ENCODE measurements at places on chromosomes 5 and 9.

DNA sequence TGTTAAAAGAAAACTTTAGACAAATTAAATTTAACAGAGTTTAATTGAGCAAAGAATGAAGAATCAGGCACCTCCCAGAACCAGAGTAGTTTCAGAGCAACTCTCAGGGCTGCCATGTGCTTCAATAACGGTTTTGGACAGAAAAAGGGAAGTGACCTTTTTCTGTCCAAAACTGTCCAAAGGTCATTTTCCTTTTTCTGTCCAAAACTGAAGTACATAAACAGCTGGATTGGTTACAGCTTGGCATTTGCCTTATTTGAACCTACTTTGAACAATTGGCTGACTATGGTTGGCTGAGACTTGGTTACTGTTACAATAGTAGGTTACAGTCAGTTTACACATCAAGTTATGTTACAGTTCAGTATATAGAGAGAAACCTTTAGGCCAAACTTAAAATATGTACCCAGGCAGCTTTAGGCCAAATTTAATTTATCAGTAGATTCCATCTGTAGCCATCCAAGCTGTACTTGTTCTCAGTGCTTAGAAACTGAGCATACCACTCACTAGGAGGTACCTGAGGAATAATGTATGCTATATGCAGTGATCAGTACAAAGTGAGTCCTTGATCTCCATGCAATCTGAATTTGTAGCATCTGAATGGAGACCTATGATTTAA lies 44.0 kb downstream of the C9orf85 start:
- no peak for DNase-seq

GRCh38 chr5:159547466-159548195 lies 217.3 kb upstream of the IL12B start:
- no peak for DNase-seq

- no peak for DNase-seq
These were observed 151.7 kb downstream of the PRELID2 start for GRCh38 chr5:145683431-145683830.

GRCh38 chr5:89437450-89438435 lies 554.8 kb upstream of the MEF2C start:
- DNase-seq = no peak

DNA sequence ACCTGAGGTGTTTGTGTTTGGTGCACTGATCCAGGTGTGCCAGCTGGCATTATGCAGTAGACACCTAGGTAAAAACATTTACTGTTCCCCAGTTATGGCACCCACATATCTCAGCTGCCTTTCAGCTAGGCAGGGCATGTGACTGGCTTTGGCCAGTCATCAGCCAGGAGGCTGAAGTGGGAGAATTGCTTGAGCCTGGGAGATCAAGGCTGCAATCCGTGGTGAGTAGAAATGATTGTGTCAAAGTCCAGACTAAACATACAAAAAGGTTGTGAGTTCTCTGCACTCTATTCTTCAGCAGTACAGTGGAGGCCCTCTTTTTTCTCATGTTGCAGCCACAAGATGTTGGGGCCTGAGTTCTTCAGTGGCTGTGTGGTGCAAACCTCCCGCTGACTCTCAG lies 3.2 kb upstream of the FBLL1 start:
- DNase-seq = no peak

DNA sequence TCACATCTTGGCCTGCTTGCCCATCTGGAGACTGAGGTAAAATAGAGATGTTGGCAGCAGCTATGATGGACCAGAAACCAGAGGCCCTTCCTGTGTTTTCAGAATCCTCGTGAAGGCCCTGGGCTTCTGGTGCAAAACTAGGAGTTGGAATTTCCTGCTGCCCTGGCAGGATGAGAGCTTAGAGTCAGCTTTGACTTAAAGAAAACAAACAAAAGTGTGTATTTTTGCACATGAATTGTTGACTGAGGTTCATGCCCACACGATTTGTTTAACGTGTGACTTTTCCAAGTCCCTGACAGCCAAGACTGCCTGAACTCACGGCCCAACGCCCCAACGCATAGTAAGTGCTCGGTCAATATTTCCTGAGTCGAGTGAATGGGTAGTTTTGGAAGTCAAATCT lies 303.1 kb downstream of the MLLT3 start:
- no peak for DNase-seq

Measured in GM20000 (cell line).